T-helper 1 cell (primary cell): ENCODE measurements at places on chromosomes 5 and 9.

- DNase-seq, result no peak
Measured at GRCh38 chr9:137354153-137354844, 52.2 kb upstream of the NRARP start.

DNA sequence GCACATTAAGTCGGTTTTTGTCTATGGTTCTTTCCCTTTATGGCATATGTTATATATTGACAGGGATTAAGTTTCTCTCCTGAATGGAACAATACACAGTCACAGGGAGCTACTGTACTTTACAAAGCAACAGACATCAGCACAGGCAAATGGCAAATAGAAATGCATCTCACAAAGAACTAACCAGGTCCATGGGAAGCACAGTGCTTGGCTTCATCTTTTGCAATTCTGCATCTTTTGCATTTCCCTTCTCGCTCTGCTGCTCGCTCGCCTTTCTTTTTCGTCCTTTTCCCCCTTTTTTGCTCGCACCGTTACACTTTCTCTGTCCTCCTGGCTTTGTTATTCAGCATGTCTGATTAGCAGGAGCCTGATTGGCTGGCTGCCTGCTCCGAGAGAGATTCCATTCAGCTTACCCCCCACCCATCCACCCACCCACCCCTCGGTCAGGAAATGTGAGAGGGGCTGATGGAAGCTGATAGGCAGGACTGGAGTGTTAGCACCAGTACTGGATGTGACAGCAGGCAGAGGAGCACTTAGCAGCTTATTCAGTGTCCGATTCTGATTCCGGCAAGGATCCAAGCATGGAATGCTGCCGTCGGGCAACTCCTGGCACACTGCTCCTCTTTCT lies at the start of gene ADAMTSL1:
TSS of gene ADAMTSL1 (plus strand) at position 502 of the 628 bp plus-strand sequence. CDS start at position 582, 80 bp downstream.
- no peak for DNase-seq

DNA sequence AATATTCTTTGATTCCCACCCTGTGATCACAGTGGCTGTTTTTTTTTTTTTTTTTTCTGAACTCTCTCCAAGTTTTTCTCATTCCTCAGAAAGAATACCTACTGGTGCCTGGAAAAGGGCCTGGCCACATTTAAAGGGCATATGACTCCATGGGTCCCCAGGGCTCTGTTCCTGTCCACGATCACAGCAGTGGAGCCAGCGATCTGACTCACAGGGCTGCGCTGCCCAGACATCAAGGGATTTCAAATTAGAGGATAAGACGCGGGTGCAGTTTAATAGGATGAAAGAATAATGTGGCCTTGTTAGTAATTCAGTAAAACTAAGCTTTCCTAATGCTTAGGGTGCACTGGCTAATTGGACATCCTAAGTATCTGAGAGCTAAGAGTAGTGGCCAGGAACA lies 175.1 kb upstream of the MSX2 start:
- no peak for DNase-seq

- DNase-seq, result no peak
Measured at GRCh38 chr9:10876333-10876732, 263.5 kb upstream of the PTPRD start.

DNA sequence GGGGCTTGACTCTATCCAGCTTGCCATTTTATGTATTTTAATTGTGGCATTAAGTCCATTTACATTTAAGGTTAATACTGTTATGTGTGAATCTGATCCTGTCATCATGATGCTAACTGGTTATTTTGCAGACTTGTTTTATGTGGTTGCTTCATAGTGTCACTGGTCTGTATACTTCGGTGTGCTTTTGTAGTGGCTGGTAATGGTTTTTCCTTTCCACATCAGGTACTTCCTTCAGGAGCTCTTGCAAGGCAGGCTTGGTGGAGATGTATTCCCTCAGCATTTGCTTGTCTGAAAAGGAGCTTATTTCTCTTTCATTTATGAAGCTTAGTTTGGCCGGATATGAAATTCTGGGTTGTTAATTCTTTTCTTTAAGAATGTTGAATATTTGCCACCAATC lies 145.9 kb downstream of the CPLANE1 start:
- no peak for DNase-seq

- no peak for DNase-seq
Measured at GRCh38 chr9:113837334-113837733, 38.8 kb upstream of the ZNF618 start.

DNA sequence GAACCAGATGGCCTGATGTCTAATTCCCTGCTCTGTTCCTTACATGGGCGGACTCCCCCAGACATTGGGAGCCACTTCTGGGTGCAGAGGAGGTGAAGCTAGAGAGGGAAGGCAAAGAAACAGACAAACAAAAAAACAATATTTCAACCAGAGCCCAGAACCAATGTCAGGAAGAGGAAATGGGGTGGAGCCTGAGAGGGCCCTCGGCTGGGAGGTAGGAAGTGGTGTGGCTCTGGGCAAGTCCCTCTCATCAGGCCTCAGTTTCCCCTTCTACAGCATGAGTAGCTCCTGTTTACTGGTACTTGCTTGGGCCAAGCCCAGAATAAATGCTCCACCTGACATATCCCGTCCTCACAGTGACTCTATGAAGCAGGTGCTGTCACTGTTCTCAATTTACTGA lies 11.1 kb downstream of the SH2D3C start:
- DNase-seq, result no peak
